SW 1271 (cell line): ENCODE measurements at places on chromosomes 5 and 9.

DNA sequence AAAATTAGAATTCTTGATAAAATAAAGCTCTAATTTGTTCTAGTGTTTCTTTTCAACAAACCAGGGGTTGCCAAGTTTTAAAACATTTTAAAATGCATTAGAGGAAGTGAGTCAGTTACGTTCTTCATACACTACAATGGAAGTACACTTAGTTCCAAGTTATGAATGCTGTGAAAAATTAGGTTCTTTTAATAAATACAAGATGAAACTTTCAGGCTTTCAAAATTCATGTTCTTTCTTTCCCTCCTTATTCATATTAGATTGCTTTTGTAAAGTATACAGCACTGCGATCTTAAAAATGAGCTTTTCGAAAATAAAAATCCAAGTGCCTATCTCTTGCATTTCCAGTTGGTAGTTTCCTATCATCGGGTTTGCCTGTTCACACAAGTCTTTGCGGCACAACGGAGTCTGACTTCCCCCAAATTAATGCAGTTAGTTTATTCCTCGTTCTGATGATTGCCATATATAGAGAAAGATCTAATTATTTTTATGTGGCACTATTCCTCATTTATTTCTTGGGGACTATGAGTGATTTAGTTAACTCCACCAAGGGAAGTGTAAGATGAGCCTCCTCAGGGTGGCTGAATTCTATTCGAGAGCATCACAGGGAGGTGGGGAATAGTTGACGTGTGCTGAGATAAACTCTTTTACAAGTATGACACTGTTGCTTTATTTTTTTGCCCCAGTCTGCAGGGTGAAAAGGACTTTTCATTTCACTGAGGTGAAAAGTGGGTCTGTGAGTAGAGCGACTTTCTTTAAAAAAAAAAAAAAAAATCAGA lies 238.2 kb downstream of the CD180 start:
- DNase-seq, result no peak

- no peak for DNase-seq
These were observed 67.9 kb downstream of the KIAA1958 start for GRCh38 chr9:112554516-112554915.

DNA sequence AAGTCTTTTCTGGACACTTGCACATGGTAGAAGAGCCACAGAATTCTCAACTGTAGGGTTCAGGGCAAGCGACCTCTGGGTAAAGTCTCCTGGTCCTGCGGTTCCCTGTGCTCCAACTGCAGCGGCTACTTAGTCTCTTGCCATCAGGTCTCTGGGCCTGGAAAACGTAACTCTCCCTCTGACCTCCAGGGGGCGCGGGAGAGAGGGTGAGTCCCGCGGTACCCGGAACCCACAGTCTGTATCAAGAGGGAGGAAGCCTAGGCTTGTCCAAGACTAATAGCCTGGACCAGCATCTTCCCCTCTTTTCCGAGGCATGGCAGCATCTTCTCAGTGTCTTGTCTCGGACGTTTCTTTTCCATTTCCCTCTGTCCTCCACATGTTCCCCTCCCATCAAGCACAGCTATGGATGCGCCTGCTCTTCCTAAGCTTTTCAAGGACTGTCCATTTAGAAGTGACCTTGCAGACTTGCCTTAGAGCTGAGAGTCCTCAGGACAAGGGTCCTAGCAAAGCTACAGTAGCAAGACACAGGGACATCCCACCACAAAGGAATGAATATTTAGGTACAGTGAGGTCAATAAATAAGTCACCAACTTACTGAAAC lies 59.3 kb downstream of the FSTL4 start:
- peak; percentile 42 for DNase-seq

- no peak for DNase-seq
These were observed 20.0 kb downstream of the PTPN3 start for GRCh38 chr9:109478051-109478563.
